ENCODE measurements at places on chromosomes 13 and 19.

DNA sequence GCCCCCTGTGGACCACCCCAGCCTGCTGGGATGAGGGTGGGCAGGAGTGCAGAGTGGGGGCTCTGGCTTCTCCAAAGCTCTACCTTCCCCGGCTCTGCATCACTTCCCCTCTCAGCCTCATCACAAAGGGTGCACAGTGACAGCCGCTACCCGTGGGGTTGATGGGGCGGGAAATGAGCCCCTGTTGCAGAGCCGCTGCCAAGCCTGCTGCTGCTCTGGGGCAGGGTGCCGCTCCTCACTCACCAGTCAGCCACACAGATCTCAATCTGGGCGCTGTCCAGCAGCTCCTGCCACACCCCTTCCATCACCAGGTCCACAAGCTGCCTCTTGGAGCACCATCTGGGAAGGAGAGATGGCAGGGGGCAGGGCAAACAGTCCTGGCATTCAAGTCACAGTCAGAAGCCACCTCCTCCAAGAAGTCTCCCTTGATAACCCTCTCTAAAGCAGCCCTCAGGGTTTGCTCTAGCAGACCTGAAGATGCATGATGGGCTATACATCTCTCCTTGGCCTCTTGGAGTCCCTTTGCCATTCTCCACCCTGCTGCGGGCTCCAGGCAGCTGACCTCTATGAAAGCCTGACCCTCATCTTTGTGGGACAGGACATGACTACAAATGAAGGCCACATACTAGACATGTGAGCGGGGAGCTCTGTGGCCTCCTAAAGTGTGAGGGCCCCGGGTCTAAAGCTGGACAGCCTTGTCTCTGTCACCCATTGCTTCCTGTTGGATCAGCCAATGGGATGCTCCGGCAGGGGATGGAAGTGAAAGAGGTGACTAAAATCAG is 15.7 kb downstream of the MRPS12 start:
- no peak for DNase-seq

GRCh38 chr13:113905942-113906341 is 42.1 kb upstream of the GAS6 start:
- no peak for DNase-seq

GRCh38 chr13:80040196-80040980 is 300.5 kb downstream of the SPRY2 start:
- no peak for DNase-seq

GRCh38 chr13:77565635-77566034 is 30.1 kb downstream of the SCEL start:
- no peak for DNase-seq
